Anterior cingulate cortex (tissue), 58 donors: ENCODE measurements at places on chromosomes 5 and 9.

- no peak for DNase-seq
Measured at GRCh38 chr5:76978869-76979268, 26.0 kb downstream of the CRHBP start.

DNA sequence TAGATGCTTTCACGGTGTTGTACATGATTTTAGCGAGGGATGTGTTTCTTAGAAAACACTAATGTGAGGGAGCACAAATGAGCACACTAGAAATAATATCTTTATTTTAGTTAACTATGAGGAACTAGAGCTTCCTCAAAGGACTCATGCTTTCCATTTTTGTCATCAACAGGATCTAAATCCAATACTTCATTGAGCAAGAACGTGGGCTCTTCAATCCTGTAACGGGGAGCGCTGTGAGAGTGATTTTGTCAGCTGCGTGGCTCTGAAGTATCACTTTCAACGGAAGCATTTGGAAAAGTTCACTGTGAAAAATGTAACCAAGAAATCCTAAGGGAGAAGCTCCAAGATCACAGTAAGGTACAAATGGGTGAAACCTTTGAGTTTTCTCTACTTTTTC lies 93.2 kb downstream of the LIX1 start:
- DNase-seq = no peak

DNA sequence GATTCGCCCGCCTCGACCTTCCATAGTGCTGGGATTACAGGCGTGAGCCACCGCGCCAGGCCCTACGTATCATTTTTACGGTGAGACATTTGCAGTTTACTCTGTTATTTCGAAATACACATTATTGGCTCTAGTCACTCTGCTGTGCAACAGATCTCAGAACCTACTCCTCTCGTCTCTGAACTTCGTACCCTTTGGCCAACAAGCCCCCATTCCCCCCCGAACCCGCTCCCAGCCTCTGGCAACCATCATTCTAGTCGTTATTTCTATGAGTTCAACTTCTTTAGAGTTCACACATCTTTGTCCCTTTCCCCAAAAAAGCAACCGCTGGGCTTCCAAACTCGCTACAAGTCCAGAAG lies 735 bp downstream of the PTGR1 start:
- no peak for DNase-seq

DNA sequence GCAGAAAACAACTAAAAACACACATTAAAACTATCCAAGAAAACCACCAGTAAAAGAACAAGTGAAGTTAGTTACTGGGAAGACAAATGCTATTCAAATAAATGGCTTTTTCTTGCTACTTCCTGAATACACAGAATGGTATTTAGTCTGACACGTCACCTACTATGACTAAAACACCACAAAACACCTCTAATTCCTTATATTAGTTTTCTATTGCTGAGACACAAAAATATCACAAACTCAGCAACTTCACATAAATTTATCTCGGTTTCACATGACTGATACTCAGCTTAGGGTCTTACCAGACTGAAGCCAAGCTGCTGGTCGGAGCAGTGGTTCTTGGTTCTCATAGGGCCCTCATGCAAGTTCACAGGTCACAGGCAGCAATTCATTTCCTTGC lies 5.4 kb downstream of the DMAC1 start:
- no peak for DNase-seq

- DNase-seq = no peak
Measured at GRCh38 chr5:95449460-95449859, 58.3 kb downstream of the FAM81B start.

- no peak for DNase-seq
Measured at GRCh38 chr5:89289604-89290003, 406.6 kb upstream of the MEF2C start.
